ENCODE measurements at places on chromosomes 5 and 9.

- DNase-seq = no peak
Measured at GRCh38 chr5:78803353-78803752, 154.8 kb upstream of the LHFPL2 start.

GRCh38 chr5:137440795-137441194 is 58.3 kb downstream of the SPOCK1 start:
- no peak for DNase-seq

DNA sequence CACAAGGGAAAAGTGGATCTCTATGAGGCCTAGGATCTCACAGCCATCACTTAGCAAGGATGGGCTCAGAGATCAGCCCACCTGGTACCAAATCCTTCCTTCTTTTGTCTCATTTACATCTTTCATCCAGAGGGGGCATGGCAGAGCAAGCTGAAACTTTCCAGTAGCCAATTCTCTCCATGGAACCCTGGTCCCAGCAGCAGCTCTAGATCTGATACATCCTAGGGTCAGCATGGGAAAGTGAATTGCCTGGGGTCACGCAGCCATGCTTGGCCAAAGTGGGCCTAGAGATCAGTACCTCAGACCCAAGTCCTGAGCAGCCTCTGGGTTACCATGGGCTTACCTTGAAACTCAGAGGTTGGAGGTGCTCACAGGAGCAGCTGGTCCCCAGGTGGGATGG is 170.5 kb downstream of the GABBR2 start:
- no peak for DNase-seq

DNA sequence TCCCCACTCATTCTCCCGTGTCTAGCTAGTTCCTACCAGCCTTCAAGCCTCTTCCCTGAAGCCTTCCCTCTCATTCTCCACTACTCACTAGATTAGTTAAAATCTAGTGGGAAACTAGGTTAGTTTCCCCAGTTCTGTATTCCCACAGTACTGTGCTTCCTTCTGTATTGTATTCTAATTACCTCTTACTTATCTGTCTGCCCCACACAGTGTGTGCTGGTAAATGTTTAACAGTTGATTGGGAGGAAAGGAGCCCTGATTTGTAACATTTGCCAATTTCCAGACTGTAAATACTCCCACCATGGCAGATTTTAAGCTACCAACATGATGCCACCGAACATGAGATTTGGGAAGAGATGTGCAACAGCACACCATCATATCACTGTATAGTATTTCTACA is 8.3 kb downstream of the KLHL3 start:
- DNase-seq = no peak

DNA sequence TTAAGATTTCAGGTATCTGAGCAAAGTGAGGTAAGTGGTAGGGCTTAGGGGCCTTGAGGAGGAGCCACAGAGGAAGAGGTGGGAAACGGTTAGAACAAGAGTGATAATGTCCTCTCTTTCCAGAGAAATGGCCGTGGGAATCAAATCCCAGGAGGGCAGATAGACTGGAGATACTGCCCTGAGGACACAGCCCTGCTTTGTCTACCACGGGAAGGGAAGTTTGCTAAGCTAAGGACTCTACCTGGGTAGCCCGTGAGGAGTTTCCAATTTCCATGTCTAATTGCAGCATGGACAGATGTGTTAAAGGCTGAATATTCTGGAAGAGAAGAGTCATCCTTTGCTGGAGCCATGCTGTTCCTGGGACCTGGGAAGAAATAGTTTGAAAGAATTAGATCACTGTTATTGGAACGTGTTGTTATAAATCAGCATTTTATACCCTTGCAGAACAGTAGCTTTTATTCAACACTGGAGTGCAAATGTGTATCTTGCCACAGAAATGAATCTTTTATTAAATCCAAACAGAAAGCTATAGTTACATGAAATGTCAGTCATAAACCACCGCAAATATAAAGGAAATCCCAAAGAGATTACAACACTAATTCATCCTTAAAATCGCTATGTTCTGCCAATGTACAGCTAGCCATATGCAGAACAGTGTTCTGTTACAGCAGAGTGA is 133.2 kb upstream of the LHFPL2 start:
- DNase-seq = peak; percentile 25

DNA sequence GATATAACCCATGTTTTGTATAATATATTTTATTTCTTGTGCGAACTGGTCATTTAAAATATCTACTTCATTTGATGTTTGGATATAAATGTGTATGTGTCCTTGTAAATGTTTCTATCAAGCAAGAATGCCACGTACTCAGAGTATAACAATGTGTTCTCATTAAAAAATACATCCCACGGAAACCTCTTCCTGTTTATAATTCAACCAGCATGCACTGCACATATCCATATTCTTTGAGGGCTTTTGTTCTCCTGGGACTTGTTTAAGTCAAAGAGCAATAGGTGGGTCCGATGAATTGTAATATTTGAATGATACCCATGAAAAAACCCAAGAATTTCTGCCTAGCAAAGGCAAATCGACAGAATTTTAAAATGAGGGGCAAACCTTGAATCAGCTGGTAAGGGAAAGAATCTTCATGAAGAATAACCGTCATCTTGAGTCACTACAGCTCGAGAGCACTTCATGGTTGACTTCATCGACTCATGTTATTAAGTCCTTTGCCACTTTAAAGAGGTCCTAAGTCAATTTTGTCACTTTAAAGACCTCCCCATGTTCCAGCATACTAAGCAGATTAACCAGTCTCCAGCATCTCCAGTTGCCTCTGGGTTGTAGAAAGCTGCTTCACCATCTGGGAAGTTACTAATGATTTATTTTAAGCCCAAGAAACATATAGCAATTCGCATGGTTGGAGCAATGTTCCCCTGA is 80.6 kb downstream of the NPR3 start:
- DNase-seq = no peak

DNA sequence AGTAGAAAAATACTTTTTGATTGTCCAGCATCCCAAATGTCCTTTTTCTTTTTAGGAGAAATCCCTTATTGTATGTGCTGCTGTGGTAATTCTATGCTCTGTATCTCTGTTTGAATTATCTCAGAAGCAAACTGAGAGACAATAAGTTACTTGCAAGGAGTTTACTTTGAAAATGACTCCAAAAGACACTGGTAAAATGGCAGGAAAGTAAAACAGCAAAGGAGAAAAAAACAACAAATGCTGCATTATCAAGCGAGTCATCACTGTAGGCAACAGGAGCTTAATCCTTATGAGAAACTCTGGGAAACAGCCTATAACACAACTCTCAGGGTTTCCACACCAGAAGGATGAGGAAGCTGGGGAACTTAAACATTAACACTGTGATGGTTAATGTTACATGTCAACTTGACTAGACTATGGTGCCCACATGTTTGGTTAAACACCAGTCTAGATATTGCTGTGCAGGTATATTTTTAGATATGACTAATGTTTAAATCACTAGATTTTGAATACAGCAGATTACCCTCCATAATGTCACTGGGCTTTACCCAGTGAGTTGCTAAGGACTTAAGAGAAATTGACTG is 92.6 kb upstream of the GAS1 start:
- DNase-seq = no peak

- no peak for DNase-seq
Measured at GRCh38 chr9:27929841-27930240, 356.6 kb upstream of the C9orf72 start.

- DNase-seq = no peak
Measured at GRCh38 chr9:108586471-108587139, 269.2 kb downstream of the ACTL7B start.

- DNase-seq = peak; percentile 63
Measured at GRCh38 chr5:138874771-138875551, at the start of gene LRRTM2. TSS of gene LRRTM2 (minus strand) at chr5:138875335. CDS start at chr5:138874911, 424 bp downstream.

DNA sequence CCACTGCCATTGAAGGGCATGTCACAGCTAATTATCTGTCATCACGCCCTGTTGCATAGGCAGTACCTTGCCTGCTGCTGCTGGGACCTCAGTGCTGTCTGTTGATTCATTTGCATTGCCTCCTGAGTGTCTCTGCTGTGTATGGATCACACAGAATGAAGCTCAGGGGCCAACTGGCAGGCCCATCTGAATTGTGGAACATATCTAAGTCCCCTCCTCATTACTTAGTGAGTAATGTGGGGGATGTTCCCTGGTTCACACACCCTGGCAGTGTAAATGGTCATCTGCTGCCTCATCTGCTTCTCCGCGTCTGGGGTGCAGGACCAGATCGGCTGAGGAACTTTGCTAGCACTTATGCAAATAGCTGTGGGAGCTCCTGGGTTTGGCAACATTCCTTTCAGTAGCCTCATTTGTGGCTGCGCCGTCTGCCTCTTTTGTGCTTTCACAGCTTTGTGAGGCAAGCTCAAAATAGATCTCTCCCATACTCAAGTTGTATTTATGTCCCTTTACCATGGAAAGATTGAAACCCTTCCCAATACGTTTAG is 25.4 kb downstream of the TYRP1 start:
- peak; percentile 54 for DNase-seq

- DNase-seq = no peak
Measured at GRCh38 chr5:119022017-119022745, 33.8 kb upstream of the DTWD2 start.

- no peak for DNase-seq
Measured at GRCh38 chr9:121914604-121915303, 178.4 kb downstream of the TTLL11 start.

DNA sequence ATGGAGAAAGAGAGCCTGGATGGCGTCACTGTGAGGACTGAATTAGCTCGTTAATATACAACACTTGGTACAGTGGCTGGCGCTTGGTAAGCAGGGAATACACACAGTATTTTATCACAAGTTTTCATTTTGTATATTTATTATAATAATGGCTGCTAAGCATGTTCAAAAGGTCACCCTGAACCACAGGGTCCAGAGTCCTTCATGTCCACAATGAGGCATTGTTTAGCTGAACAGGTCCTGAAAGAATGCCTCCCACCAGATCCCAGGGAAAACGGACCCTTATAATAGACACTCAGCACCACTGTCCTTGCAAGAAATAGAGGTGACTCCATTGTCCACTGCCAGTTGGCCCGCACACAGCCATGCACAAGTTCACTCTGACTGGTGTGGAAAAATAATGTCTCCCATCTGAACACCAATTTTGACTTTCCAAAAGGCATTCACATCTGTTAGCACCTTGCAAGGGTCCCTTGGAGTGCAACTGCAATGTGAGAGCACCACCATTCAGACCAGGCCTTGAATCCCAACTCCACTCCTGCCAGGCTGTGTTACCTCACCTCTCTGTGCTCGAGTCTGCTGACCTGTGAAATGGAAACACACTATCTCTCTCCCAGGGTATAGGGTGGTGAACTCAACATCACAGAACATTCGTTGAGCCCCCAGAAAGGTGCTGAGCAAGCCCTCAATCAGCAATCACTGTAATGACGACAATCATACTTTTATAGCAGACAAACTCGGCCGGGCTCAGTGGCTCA is 3.9 kb downstream of the VDAC1 start:
- DNase-seq = no peak

- DNase-seq = no peak
Measured at GRCh38 chr9:110874963-110875674, 163.2 kb downstream of the LPAR1 start.

Measured in fibroblast of skin of left biceps (primary cell).